ENCODE measurements at places on chromosomes 13 and 19.

- DNase-seq: peak; percentile 56
Observed at GRCh38 chr13:26558074-26558805, 757 bp downstream of the WASF3 start.

DNA sequence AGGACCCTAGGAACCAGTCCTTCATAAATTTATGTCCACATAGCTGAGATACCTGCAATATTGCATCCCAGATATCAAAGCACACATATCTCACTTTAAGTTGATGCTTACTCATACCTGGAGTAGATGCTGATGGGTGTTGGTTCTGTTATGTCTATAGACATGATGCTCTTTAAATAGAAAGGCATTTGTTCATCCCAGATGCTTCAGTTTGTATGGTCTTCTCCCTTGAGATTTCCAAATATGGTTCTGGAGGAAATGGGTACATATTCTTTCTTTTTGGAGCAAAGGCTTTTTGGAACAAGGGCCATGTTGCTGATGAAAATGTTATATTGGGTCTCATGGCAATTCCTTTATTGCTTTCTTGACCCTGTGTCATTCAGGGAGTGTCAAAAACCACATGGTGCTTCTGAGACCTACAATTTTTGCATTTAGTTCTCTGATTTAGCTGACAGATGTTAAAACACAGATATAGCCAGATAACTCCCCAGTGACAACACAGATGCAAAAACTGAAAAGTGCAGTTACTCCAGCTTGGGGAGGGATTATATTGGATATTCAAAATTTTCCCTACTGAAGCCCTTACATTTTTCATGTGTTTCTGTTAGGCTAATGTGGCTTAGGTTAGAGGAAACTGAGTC is 211.4 kb downstream of the KCNRG start:
- DNase-seq: no peak

DNA sequence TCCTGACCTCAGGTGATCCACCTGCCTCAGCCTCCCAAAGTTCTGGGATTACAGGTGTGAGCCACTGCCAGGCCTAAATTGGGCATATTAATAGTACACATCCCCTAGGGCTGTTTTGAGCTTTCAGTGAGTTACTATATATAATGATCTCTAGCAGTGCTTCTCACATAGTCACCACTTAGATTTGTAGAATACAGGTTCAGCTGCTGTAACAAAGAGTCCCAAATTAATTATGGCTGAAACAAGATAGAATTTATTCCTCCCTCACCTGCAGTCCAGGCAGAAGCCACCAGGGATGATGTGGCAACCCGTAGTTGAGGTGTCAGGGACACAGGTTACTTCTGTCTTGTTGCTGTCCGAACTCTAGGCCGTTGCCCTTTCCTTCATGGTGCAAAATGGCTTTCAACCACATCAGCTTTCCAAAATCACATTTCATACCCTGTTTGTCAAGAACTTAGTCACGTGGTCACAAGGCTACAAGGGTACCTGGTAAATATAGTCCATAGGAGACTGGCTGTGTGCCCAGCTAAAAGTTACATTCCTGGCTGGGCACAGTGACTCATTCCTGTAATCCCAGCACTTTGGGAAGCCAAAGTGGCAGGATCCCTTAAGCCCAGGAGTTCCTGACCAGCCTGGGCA is 2.9 kb downstream of the PROSER3 start:
- no peak for DNase-seq

- no peak for DNase-seq
Observed at GRCh38 chr13:86585835-86586234, 786.6 kb upstream of the SLITRK6 start.

GRCh38 chr13:75636436-75637180 is 478 bp downstream of the LMO7 start:
- DNase-seq: peak; percentile 76

- DNase-seq: no peak
Observed at GRCh38 chr19:40143612-40144011, 47.6 kb upstream of the MAP3K10 start.

DNA sequence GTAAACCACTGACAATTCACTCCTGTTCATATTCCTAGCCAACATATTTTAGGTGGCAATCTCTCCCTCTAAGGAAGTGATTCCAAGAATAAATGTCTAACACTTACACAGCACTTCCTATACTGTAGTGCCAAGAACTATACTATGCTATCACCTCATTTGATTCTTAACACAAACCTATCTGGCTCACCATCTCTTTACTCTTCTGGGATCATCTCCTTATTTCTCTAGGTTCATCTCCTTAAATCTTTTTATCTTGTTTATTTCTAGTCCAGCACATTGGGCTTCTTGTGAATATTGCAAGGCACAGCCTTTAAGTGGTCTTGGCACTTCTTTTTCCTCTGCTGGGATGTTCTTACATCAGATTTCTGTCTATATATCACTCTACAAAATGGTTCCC is 366.3 kb downstream of the SLITRK6 start:
- no peak for DNase-seq

- DNase-seq: no peak
Observed at GRCh38 chr13:26423629-26424028, 133.9 kb upstream of the WASF3 start.

DNA sequence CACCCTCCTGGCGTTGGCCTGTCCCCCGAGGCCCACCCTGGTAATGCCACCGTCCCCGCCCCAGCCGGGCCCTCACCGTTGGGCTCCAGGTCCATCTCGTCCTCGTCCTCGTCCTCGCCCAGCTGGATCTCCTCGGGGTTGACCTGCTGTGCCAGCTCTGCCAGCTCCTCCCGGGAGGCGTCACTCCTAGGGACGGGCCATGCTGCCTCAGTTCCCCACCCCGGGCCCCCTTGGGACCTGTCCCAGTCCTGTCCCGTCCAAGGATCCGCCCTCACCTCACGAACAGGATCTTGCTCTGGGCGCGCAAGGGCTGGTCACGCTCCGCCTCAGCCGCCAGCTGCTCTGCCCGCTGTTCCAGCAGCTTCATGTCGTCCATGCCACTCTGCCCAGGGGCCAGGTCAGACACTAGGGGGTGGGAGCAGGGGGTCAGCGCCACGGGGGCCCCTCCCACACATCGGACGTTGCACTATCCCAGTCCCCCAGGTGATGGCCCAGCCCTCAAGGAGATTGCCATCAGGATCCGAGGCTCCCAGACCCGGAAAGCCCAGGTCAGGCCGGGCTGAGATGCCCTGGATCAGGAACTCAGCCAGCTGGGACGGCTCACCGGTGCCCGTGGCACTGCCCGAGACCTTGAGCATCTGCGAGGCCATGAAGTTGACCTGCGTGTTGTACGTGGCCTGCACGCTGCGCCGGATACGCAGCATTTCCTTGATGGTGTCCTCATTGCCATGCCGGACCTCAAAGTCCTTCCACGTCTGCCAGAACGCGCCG is 9.5 kb downstream of the XAB2 start:
- no peak for DNase-seq

GRCh38 chr13:50359779-50360178 is 344.5 kb downstream of the KCNRG start:
- DNase-seq: no peak

DNA sequence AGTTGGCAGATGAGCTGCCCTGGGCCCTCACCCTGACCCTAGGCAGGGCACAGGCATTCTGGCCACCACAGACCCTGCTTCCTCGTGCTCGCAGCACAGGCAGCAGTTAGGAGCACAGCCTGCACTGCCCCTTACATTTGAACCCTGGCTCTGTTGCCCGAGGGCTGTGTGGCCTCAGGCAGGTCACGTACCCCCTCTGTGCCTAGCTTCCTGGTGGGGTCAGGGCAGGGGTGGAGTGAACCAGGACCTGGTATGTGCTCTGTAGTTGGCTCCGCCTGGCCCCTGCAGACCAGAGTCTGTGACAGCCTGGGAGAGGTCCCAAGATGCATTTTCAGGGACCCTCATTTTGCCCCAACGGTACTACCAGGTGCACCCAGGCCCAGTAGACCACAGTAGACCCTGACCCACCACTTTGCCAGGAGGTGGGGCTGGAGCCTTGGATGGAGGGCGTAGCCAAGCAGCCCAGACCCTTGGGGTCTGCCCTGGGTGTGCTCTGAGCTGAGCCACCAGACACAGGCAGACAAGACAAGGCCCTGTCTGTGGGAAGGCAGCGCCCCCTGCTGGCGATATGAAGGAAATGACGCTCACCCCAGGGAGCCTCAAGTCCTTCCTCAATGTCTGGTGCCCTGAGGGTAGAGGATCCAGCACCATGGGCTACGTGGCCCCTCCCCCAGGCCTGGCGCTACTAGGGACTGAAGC is 9.1 kb downstream of the LYL1 start:
- DNase-seq: peak; percentile 89

DNA sequence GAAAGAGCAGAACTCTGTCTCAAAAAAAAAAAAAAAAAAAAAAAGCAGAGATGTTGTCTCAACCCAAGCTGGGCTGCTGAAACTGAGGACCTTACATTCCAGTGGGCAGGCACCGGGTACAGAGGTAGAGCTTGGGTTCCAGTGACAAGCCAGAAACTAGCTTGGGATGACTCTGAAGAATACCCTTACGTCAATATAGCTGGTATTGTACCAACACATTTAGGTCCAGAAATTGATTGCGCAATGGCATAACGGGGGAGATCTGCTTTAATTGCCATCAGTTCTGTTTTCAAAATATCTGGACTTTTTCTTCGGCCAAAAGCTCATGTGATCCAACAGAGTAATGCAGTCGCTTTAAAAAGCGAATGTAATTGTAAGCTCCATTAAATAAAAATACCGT is 103.1 kb upstream of the UBL3 start:
- no peak for DNase-seq

- DNase-seq: no peak
Observed at GRCh38 chr13:21976159-21976558, 305.3 kb downstream of the FGF9 start.

- no peak for DNase-seq
Observed at GRCh38 chr13:27117158-27117557, 54.5 kb downstream of the USP12 start.

- no peak for DNase-seq
Observed at GRCh38 chr19:38841180-38841766, 8.5 kb downstream of the HNRNPL start.

DNA sequence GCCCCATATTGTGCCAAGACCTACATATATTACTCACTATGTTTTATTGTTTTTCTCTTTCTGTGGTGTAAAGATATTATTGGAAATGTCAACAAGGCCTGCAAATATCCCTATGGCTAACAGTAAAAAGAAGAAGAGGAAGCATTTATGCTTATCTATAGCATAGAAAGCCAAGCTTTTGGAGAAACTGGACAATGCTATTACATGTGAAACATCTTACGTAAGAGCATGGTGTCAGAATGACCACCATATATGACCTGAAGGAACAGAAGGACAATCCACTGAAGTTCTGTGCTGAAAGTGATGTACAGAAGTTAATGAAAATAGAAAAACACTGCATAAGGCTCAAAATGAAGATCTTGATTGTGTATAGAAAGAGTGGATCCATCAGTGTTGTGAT is 145.2 kb downstream of the KCTD12 start:
- DNase-seq: no peak

- DNase-seq: no peak
Observed at GRCh38 chr13:33050161-33050560, 33.9 kb downstream of the KL start.

DNA sequence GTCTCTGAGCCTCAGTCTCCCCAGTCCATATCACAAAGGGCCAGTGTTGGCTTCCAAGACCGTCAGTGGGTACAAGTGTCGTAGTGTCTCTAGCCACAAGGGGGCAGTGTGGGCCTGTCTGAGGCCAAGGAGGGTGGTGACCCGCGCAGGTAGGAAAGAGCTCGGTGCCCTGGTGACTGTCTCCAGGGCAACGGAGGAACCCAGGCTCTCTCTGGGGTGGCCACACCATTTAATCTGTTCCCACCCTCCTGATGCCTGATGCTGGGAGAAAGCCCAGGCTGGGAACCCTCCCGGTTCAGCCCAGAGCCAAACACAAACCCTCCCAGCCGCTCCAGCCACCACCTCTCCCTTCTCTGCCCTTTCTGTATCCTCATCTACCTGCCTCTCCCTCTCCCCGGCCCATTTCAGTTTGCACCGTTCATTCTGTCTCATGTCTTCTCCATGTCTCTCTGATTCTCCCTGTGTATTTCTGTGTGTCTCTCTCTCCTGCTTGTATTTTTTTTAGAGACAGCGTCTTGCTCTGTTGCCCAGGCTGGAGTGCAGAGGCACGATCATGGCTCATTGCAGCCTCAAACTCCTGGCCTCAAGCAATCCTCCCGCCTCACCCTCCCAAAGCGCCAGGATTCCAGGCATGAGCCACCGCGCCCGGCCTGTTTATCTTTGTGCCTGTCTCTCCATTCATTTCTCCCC is 17.5 kb upstream of the MEIS3 start:
- peak; percentile 96 for DNase-seq
